ENCODE measurements at places on chromosomes 3 and 15.

DNA sequence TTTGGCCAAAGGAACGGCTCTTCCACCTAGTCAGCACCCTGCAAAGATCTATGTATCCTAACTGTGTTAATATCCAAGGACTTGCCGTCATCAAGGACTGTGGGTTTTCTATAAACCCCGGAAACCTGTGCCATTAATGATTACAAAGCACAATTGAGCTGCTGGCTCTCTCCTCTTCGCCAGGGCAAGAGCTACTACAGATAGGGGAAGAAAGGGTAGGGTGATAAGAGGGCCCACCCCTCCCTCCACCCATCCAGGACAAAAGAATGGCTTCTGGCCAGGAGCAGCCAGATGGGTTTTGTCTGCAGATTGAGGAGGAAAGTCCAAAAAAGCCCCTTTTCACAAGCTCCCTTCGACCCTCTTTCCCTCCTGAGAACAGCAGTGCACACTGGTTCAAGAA, 9.9 kb downstream of the RFT1 start:
- no peak for DNase-seq

DNA sequence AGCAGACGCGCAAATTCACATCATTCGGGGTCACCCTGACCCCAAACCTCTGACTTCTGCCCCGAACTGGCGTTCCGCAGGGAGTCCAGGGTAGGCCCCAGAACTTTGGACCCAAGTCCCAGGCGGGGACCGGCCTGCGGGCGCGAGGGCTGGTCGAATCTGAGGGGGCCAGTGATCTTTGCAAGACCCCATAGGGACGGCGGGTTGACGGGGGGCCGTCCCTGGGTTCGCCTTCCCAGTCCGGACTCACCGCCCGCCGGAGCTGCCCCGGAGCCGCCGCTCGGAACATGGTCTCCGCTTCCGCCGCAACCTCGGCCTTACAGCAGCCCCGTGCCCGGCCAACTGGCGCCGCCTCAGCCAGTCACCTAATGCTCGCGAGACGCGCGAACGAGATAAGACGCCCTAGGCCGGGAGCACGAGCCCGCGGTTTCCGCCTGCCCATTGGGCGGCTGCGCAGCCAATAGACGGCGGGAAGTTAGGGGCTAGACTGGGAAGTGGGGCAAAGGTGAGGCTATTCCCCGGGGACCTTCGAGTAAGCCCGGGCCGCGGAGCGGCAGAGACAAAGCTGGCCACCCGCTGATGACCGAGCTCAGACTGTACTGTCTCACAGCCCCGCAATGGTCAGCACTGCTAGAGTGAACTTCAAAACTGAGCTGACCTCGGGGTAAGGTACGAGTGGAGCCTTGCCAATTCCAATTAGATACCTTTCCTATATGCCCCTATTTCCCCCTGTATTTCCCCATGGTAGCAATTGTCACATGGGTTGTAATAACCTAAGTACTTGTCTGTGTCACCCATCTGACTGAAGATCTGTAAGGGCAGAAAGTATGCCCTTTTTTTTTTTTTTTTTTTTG, at the start of gene ETFA:
TSS of gene ETFA (minus strand) at position 370 of the 854 bp plus-strand sequence. CDS start at position 289, 81 bp downstream.
- DNase-seq: peak; percentile 74

DNA sequence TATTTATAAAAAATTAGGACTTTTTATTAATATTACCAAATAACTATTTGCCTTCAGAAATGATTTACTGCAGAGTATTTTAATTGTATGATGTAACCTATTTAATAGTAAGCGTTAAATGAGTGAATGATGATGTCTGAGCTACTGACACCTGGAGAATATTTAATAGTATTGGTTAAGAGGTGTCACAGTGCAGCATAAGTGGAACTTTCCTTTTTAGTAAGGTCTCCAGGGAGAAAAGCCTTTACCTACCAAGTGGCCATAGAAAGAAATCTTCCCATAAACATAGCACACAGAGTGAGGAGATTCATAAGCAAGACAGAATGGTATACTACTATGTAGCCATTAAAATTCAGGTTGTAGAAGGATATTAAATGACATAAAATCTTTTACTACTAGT, 441.7 kb downstream of the TBL1XR1 start:
- DNase-seq: no peak

DNA sequence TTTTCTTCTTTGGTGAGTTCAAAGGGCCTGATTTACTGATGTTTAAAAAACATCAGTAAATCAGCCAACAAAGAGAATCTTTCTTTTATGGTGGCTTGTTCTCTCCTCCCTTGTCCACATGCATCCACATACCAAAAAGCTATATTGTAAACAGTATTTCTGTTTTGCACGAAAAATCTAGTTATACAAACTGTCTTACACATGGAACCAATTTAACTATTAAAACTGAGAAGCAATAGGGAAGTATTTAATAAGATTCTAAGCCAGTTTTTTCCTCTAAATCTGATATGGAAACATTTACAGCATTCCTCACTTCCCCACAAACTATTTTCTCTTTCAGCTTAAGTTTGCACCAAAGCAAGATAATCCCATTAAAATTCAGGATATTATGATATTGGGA, 110.8 kb upstream of the ICE2 start:
- DNase-seq: no peak

Data from stimulated activated CD4-positive, alpha-beta T cell treated with anti-CD3 and anti-CD28 coated beads, Interleukin-1b, Interleukin-23, amount 100 ng/mL, for 1 hour (primary cell).